ENCODE measurements at places on chromosomes 6 and 20. TPM values are rescaled to one million over a fixed set of nuclear protein-coding genes. Genes with fewer than 3 reads are reported as not detected.

DNA sequence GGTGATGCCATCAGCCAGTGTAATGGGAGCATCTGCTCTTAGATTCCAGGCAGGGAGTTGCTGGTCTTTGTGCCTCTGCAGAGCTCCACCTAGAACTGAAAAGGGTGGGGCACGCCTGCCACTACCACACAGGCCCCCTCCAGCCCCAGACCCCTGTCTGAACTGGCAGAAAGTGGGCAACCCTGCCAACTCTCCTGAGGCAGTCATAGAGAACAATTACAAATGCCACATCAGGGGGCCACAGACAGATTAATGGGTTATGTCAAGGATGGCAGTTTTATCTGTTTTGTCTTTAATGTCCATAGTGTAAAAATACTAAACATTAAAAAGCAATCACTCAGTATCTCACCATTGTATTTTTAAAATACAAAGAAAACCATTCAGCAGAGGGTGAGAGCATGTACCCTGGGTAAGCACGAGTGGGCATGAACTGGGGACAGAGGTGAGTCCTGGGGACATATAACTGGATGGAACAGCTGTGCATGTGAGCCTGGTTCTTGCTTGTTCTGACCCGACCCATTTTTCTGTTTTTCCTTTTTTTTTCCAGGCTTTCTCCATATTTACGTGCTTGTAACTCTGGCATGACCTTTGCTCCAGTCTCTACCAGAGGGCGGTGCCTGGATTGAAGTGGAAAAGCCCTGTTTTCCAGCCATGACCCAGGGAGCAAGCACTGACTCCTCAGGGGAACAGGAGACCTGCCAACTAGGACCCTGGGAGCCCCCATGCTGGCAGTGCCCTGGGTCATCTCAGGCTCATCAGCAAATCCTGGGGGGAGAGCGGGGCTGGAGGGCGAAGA lies 8.2 kb downstream of the TRAF3IP2 start:
- DNase-seq: peak; percentile 70

HFE gene
- 6.3 TPM for polyA plus RNA-seq

GRCh38 chr6:145087034-145087433 lies 648.3 kb downstream of the EPM2A start:
- no peak for DNase-seq

- no peak for DNase-seq
Measured at GRCh38 chr6:110334423-110335180, 23.5 kb downstream of the METTL24 start.

DNA sequence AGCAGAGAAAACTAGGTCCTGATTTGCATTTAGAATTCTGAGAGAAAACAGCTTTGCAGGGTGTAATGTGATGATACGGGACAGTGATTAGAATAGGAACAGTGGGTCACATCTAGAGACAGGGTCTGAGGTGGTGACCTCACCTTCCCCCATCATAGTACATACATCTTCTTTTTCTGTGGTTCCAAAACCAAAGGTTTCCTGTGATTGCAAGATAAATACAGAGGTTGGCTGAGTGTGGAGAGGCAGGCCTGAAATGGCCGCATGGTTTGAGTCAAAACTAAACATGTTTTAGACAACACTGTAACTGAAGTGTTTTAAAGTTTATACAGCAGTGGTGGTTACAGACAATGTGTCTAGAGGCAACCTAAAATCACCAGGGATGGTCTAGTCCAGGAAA lies 10.4 kb upstream of the NT5DC1 start:
- no peak for DNase-seq

WFDC11 gene
- polyA plus RNA-seq: not detected

BPI gene
- not detected for polyA plus RNA-seq

DNA sequence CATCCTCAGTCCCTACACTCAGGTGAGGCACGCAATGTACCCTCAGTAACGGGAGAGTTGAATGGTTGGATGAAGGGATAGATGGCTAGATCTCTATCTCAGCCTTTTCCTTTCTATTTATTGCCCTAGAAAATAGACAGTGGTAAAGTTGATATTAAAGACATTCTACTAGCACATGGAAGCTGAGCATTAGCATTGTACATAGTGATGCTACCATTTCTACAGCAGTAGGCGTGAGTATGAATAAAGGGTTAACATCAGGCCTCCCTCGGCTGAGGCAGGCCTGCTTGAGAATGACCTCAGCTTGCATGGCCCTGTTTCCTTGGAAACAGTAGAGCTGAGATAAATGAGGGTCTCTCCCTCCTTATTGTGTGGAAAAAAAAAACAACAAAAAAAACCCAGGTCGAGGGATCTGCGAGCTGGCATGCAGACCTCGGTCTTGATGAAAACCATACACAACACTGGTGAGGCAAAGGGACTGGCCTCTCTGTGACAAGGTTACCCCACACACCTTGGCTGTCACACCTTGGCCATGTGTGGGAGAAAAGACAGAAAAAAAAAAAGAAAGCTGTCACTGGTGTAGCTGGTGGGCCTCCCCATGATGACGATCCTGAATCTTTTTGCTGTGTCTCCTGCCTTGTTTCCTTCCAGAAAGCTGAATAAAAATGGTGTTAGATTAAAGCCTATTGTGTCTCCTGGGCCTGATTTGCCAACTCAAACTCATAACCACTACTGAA lies 160.0 kb downstream of the HACE1 start:
- no peak for DNase-seq

GUCA1A gene
- not detected for polyA plus RNA-seq

DNA sequence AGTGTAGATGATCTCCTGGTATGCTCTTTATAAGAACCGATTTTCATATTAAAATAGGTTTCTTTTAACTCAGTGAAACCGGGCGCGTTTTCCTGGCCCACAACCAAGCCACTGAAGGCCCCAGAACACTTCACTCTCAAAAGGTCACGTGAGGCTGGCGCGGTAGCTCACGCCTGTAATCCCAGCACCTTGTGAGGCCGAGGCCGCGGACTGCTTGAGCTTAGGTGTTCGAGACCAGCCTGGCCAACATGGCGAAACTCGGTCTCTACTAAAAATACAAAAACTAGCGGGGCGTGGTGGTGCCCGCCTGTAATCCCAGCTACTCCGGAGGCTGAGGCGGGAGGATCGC lies 402 bp upstream of the TAF8 start:
- no peak for DNase-seq

GRCh38 chr6:55100686-55101085 lies 73.6 kb upstream of the HCRTR2 start:
- no peak for DNase-seq

GRCh38 chr6:161996783-161997182 lies 722.9 kb upstream of the AGPAT4 start:
- no peak for DNase-seq

KCNK5 gene
- 0.03 TPM for polyA plus RNA-seq

GSS gene
- 80.1 TPM for polyA plus RNA-seq

- DNase-seq: no peak
Measured at GRCh38 chr6:167815296-167815980, 11.3 kb upstream of the AFDN start.

GRCh38 chr6:170221753-170222400 lies 69.0 kb downstream of the DLL1 start:
- no peak for DNase-seq

PRND gene
- polyA plus RNA-seq: not detected

DNA sequence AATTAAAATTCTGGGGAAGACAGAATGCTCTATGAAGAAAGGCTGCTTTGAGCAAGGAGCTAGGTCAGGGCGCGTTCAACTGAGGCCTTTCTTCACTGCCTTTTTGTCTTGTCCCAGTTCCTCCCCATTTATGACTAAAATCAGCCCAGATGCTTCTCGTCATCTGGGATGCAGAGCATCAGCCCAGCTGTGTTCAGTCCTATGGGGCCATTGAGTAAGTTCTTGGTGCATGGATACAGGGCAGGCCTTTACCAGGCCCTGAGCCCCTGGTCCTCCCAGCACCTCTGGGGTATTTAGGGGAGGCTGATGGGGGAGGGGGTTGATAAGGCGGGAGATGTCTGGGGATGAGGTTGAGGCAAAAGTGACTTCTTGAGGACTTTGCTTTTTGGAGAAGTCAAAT lies 55.7 kb downstream of the PTPN1 start:
- DNase-seq: no peak

NMBR gene
- polyA plus RNA-seq: not detected

SLC35D3 gene
- polyA plus RNA-seq: not detected

DNA sequence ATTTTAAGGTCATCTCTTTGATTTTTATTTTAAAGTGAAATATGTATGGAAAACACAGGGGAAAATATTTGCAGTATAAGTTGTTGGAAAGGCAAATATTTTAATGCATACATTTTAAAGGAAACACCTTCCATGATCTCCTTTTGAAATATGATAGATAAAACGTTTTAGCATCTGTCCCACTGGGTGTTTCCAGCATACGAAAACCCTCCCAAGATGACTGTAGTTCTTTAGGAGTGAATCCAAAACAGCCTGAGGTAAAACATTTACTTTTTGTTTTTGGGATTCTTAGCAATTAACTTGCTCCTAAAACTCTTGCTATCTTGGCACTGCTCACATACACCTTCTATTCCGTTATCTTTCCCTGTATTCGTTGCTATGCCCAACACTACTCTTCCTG lies 210.0 kb downstream of the EPHA7 start:
- DNase-seq: no peak

CYP24A1 gene
- 32.7 TPM for polyA plus RNA-seq

Measured in HepG2 (cell line).